ENCODE measurements at places on chromosomes 1 and 21.

DNA sequence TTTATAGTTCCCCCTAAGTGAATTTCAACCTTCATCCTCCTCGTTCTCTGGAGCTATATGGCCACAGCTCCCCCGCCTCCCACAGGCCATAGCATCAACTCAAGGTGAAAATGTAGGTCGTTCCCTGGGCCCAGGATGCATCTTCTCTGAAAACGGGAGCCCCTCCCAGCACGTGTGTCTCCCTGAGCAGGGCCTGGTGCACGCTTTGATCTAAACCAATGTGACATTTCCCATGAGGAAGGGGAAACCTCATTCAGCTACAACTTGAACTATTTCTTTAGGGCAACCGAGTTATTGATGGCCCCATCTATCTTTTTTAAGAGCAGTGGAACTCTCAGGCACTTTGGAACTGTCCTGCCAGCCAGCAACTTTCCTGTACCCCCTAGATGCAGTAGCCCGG, 57.8 kb upstream of the BACE2 start:
- DNase-seq: no peak

DNA sequence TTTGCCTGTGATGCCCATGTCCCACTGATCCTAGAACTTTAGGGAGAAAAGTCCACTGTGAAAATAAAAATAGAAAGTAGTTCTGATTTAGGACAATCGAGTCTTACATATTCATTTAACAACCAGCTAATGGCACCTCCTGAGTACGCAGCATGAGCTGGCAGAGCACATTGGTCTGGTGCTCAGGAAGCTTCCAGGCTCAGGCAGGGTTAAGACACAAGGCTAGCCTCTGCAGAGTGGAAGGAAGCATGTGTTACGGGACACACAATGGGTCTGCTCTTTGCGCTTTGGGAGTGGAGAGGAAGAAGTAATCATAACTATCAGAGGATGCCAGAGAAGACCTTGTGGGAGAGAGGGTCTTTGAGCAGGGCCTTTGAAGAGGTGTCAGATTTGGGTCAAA, 4.2 kb upstream of the KLHDC8A start:
- DNase-seq: no peak

DNA sequence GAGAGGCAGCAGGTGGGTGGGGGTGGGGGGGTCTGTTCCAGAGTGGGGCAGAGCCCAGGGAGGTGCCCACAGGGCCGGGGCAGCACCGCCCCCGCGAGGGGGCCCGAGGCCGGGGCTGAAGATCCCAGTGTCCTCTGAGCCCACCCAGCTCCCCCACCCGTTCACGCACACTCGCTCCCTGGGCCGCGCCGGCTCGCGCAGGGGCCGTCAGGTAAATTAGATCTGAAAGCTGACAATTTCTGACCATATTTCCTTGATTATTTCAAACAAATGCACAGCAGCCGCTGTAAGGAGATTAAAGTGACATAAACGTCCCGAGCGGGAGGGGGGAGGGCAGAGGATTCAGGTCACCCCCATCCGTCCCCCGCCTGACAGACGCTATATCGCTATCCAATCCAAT, 118.0 kb downstream of the CASZ1 start:
- DNase-seq: no peak

- no peak for DNase-seq
Measured at GRCh38 chr1:203149188-203149840, 21.8 kb downstream of the ADORA1 start.

GRCh38 chr1:14184454-14184853, 414.0 kb upstream of the KAZN start:
- DNase-seq: no peak

- DNase-seq: no peak
Measured at GRCh38 chr1:16721871-16722641, 18.3 kb upstream of the RNU1-4 start.

DNA sequence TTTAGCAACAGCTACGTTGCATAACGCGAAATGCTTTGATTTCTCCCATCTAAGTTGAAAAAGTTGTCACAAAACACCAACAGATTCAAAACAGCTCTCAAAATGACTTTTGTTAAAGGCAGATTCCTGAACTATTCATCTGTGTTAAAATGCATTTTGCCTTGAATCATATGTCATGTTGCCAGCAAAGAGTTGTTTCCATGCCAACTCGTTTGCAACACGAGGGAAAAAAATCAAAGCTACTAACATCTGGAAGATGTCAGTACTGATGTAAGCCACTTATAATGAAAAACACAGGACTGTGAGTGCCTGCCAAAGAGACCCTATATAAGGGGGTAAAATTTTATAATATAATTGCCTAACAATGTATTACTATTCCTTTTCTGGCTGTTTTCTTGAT, 182.7 kb upstream of the PTBP2 start:
- DNase-seq: no peak

DNA sequence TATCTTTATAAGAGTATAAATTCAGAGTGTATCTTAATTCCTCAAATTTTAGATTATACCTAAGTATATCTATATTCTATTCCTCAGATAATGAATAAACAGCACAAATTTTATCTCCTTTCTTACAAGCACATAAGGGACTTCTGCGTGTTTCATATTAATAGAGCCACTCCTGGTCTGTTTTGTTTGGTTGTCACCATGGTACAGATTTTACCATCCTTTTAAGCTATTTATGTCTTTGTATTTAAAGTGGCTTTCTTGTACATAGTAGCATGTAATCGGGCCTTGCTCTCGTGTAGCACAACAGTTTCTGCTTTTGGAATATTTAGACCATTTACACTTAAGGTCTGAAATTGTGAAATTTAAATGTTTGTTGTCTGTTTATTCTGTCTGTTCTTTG, 52.6 kb upstream of the SLC35A3 start:
- no peak for DNase-seq

- no peak for DNase-seq
Measured at GRCh38 chr1:56799605-56800400, 19.4 kb downstream of the FYB2 start.

GRCh38 chr1:67209521-67209920, 43.3 kb downstream of the IL23R start:
- no peak for DNase-seq

- DNase-seq: no peak
Measured at GRCh38 chr1:53684741-53685140, 54.2 kb downstream of the GLIS1 start.

GRCh38 chr1:165543532-165544438, at the start of gene LRRC52:
Gene LRRC52, plus strand, starts transcription at chr1:165544000. Its CDS starts 297 bp downstream, at chr1:165544297.
- no peak for DNase-seq

GRCh38 chr1:8394456-8395321, 76.8 kb downstream of the SLC45A1 start:
- no peak for DNase-seq

DNA sequence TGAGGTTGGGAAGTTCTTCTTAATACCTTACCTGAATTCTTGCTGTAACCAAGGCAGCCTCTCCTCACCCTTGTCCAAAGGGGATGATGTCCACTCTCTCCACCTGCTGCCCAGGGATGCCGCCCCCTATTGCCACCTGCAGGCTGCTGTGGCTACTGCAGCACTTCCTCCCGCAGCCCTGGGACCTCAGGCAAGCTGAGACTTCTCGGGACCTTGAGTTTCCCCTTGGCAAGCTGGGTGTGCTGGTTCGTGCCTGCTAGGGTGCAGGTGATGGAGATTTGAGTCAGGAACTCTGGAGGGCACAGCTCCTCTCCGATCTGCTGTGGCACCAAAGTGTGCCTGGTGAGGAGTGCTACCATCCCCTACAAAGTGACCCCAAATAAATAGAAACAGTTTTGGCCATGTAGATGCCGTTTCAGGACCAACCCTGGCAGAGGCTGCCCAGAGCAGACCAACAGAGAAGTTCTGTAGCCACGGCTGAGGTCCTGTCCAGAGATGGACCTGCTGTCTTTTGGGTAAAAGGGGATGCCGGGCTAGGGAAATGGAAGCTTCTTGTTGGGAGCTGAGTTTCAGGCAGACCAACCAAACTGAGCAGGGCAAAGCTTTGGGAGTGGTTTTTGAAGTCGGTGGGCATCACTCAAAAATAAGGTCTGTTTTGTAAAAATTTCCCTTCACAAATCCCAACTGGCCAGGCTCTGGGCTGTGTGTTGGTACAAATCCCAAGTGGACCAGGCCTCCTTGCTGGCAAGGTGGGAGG, 31.7 kb downstream of the RUNX3 start:
- no peak for DNase-seq

GRCh38 chr1:219215477-219215876, 41.8 kb downstream of the LYPLAL1 start:
- DNase-seq: no peak

DNA sequence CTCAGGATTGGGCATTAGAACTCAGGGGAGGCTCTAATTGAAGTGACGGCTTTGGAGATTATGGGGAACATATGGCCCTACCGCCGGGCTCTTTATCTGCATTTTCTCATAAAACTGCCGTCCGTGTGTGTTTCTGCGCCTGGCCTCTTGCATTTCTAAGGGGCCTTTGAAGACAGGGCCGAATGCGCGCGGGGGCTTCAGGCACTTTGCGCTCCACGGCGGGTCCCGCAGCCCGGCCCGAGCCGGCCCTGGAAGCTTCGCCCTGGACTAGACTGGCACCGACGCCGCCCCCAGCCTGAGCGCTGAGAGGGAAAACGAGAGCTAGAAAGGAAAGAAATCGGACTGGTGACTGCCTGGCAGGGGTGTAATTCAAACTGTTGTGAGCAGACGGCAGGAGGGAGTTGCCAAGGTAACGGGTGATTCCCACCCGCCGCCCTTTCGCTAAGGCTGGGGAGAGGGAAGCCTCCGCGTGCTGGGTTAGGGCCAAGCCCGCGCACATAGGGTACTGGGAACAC, 120.7 kb downstream of the LMX1A start:
- no peak for DNase-seq

DNA sequence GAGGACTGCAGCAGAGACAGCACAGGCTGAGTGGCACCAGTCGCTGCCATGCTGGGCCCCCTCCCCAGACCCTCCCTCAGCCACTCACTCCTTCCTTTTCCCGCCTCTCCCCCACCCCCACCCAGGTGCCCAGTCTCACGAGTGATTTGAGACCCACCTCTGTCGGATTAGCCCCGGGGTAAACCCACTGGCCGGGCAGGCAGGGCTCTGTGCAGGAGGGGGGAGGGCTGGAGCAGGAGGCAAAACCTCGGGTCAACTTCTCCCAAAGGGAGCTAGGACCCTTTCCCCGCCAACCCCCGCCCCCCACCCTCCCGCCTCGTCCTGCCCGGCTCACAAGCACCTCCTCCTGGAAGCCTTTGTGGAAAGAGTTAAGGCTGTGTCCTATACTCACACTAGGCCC, 3.5 kb upstream of the MRPL24 start:
- DNase-seq: no peak

- DNase-seq: no peak
Measured at GRCh38 chr1:40794974-40795715, 11.6 kb downstream of the KCNQ4 start.

DNA sequence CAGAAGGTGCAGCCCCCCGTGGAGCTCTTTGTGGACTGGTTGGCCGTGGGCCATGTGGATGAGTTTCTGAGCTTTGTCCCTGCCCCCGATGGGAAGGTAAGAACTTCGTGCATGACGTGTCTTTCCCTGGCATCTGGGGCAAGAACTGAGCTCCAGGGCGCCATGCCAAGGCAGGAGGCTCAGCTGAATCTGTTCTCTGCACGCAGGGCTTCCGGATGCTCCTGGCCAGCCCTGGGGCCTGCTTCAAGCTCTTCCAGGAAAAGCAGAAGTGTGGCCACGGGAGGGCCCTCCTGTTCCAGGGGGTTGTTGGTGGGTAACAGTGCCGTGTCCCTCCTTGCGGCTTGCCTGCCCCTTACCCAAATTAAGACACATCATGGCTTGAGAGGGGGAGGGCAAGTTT, 27.7 kb downstream of the PADI3 start:
- no peak for DNase-seq

GRCh38 chr1:81111818-81112217, 688.9 kb upstream of the ADGRL2 start:
- DNase-seq: no peak

DNA sequence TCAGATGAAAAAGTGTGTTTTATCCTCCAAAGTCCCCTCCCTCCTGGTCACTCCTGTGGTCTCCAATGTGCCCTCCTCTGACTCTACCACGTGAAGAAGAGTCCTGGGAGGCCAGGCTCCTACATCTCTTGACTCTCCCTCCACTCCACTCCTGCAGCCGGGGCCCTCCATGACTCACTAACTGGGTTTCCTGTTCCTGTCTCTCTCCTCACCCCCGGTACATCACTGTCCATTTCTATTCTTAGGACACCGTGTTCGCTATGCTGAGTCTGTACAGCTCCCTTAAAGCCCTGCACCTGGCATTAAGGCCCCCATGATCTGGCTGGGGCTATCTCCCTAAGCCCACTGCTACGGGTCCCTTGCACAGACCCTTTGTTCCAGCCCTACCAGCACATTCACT, 93.4 kb downstream of the BCAR3 start:
- no peak for DNase-seq

DNA sequence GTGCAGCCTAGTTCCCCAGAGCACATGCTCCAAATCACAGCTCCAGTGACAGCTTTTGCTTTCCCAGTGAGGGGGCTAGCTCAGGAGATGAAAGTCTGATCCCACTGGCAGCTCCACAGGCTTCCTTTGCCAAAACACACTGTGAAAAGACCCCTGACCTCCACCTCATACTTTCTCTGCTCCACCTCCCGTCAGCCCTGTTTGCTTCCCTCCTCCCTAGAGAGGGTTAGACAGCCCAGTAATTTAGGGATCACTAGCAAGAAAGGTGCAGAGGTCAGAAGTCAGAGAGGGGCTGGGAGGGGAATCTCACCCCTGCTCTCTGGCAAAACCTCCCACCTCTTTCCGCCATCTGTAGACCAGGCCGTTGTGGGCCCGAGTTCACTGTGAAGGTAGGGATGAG, 62.8 kb downstream of the PLXNA2 start:
- no peak for DNase-seq

DNA sequence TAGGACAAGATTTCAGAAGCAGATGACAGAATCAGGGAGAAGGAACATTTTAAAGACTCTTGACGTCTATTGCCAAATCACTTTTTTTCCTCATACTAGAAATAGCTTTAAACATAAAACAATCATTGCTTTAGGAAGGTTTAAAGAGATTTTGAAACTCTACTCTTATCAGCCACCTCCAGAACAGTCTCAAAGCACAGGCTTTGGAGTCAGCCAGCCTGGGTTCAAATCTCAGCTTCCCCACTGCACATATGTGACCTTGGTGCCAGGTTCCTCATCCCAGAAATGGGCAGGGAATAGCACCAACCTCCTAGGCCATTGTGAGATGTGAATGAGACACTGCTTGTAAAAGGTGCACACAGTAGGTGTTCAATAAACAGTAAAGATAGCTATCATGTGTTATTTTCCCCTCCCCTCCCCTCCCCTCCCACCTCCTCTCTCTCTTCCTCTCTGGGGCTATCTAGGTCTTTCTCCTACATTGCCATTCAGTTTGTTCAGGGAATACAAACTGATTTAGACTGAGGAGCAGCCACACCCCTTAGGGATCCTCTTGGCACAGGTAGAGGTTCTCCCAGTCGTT, 20.6 kb downstream of the SPOCD1 start:
- no peak for DNase-seq

DNA sequence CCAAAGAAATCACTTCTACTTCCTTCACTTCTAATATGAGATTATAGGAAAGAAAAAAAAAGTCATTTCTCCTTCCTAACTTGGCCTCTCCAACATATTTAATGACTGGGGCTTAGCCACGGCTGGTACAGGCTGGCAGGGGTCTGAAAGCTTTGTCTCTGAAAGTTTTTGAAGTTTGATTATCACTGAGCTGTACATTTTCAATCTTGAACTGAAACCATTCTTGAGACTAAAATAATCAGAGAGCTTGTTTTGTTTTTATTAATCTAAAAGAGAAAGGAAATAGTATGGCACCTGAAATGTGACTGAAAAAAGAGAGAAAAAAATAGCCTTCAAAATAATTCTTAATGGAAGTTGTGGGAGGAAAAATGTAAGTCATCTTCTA, 3.8 kb upstream of the KRTAP19-8 start:
- DNase-seq: no peak

- no peak for DNase-seq
Measured at GRCh38 chr1:214419650-214420049, 131.8 kb downstream of the PTPN14 start.

GRCh38 chr1:55893155-55893554, 678.0 kb upstream of the USP24 start:
- no peak for DNase-seq
